ENCODE measurements at places on chromosomes 2 and 18.

DNA sequence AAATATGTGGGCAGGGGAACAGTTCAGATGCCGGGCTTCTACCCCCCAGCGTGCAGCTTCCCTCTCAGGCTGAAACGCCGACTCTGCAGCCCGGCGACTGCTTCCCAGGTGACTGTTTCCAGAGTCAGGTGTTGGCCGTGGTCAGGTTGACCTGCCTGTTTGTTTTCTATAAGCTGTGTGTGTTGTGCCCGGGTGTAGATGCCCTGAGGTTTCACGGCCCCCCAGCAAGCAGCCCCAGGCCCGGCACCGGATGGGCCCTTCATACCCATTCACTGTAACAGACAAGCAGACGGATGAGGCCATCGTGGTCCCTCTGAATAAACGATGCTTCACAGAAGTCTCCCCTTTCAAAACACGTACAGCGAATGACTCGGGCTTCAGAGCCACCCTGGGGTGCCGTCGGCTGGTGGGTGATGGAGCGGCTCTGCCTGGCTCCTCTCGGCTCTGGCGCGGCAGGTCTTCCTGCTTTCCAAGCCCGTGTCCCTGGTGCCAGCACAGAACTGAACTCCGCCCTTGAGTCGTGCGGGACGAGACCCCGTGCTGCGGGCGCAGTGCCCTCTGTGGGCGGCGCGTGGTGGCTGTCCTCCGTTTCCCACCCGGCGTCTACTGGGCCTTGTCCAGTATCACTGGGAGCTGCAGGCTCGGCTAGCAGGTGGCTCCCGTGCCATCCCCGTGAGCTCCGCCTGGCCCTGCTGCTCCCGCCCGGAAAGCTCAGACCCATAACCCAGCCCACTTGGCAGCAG, 15.0 kb upstream of the KCNG2 start:
- no peak for ATAC-seq

DNA sequence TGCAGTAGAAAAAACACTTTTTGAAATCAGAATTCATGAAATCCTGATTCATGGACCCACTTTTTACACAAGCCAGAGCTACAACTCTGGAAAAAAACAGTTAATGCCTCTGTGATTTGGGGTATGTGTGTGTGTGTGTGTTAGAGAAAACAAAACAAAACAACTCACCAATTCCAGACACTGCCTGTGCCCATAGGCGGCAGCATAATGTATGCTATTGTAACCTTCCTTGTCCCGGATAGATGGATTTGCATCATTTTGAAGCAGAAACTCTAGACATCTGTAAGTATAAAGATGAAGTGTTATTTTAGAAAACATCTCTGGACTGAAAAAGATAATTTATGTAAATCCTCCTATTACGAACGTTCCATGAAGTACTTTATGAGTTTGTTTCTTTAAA, 152.0 kb upstream of the PGAP1 start:
- no peak for ATAC-seq

- ATAC-seq = no peak
Observed at GRCh38 chr2:96527286-96528005, 9.1 kb upstream of the ARID5A start.

DNA sequence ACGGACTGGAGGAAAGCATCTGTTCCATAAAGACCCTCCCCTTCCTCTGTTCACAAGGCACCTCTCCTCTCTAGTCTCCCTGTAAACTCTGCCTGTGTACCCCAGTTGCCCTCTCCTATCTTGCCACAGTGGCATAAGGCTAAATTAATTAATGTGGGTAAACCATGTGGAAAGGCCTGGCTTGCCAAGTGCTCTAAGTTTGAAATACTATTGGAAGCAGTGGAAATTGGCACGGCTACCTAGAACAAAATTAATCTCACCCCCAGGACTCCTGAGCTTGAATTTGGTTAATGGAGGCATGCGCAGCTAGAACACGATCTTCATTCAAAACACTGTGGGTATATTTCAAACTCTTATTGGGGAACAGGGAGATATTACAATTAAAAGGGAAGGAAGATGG, 19.2 kb upstream of the SLC14A2 start:
- no peak for ATAC-seq

DNA sequence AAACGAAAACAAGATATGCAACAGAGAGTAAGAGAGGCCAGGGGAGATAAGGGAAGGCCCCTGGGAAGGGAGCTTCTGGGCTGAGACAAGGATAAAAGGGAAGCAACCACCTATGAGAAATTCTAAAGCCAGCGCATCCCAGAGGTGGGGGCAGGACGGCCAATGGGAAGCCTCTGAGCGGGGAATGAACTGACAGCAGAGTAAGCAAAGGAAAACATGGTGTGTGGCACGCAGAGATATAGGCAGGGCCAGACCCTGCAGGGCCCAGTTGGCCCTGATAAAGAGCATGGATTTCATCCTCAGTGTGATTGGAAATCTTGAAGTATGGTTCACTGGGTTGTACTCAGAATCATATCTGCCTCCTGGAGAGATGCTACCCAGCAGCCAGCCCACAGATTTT, 78.7 kb downstream of the IRS1 start:
- no peak for ATAC-seq

- peak; percentile 45 for ATAC-seq
Observed at GRCh38 chr2:212528106-212528856, 10.3 kb downstream of the ERBB4 start.

DNA sequence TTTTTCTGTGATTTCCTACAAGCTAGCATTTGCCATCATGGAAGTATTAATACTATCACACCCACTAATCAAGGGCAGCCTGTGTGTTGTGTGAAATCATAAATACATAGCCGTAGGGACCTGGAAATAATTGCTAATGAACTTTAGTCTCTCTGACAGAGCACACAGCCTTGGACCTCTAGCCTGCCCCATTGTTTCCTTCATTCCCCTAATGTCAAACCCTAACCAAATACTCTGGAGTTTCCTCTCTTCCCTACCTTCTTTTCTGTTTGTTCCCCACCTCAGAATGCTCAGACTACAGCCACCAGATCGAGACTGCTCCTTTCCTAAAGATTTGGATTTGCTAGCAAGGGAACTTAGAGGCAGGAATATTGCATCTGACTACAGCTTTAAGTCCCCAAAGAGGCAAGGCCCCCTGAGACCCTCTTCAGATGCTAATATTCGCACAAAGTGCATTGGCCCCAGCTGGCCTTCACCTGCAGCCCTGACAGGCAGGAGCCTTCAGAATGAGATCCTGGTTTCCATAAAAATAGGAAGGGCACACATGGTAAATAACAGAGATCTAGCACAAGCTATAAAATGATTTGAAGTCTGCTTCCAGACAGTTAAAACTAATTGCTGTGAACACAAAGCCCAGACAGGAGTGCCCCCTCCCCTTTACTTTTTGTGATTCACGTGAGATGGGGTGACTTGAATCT, 279.2 kb upstream of the DCC start:
- no peak for ATAC-seq

- ATAC-seq = no peak
Observed at GRCh38 chr18:77733292-77733903, 483.8 kb downstream of the GALR1 start.

- ATAC-seq = no peak
Observed at GRCh38 chr18:60601249-60601648, 228.7 kb upstream of the MC4R start.

- no peak for ATAC-seq
Observed at GRCh38 chr2:12896318-12896982, 179.7 kb downstream of the TRIB2 start.

DNA sequence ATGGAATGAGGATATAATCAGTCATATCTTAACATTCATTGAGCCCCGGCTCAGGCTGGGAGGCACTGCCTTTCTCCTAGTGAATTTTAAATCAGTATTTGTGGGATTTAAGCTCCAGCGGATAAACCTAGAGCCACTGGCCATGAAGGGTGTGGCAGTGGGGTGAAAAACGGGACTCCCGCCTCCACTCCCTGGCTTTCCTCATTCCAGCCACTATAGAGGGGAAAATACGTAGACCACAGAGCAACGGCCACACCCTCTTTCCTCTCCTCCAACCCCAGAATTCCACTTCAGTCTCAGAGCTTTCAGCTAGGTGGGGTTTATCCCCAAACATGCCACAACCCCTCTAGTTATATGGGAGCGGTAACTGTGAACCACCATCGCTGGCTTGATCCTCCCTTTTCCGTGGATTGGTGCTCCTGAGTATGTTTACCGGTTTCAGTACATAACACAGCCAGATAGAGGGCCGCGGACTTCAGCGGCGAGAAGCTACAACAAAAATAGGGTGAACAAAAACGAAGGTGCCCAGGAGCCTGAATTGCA, 70.6 kb upstream of the ITGB6 start:
- ATAC-seq = peak; percentile 6

DNA sequence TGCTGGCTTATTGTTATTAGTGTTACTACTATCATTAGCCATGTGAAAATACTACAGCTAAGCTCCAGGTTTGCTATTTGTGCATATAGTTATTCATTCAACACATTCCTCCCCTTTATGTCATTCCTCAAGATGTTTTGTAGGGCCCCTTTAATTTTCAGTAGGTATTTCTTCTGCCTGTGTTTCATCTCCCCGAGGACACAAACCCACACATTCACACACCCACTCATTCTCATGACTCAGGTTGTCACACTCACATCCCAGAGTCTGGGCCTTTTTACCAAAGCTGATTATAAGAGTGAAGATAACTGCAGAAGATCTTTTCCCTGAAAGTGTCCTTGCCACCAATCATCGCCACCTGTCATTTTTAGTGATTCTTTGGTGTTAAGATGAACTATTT, 68.6 kb upstream of the SPOPL start:
- no peak for ATAC-seq

DNA sequence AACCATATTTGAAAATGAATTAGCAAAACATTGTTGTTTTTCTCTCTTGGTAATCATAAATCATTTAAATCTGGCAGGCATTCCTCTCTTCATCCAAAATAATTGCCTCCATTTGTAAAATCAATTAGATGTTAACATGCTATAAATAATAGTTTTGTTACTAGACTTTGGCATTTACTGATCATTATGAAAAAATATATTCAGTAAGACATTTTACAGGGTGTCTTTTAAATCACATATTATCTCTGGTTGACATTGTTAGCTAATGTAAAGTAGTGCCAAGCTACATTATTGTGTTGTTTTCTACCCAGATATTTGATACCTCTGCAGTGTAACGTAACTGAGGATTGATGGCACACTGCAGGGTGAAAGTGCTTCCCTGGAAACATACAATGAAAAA, 31.8 kb upstream of the DLX1 start:
- ATAC-seq = no peak

DNA sequence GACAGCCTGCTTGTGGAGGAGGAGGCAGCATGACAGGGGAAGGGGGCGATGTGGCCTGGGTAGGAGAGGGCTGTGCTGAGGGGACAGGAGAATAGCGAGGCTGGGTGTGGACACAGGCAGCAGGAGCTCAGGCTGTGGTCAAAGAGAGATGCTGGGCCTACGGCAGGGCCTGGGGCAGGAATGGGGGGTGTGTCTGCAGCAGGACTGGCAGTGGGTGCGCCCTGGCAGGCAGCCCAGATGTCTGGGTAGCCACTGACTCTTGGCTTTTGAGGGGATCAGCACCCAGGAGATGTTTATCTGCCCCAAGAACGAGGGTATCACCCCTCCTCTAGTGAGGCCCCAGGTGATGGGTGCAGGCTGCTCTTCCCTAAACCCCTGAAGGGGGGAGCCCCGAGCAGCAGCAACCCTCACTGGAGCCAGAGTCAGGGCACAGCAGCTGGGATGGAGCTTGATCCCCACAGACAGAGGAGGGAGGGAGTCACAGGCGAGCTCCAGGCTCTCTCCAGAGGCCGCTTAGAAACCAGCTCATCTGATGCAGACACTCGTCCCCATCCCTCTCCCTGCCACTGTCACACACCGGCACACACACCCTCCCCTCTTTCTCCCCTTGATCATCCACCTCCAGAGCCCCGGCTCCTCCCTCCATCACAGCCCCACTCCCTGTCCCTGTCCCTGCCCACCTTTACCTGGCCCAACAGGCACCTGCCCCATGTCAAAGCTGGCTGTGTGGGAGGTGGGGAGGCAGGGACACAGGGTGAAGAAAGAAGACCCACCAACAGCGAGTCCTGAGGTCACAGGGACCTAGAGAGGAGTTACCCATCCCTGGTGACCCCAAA, 29.8 kb upstream of the TNS1 start:
- peak; percentile 20 for ATAC-seq

DNA sequence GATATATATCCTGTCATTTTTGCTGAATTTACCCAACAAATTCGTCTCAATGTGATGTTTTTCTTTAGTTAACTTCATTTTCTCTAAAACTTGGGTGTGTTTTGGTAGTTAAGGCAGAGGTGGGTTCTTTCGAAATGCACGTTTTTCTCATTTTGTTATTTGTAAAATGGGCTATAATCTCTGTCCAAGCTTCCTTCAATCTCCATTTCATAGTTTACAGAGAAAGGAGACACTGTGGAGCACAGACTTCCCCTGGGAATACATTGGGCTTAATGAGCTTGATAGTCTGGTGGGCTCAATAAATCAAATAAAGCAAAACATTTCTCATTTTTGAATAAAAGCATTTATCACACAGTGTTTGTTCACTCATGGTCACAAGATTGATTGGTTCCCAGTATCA, 145.1 kb downstream of the AGPS start:
- no peak for ATAC-seq

GRCh38 chr2:20877960-20878359, 55.1 kb upstream of the LDAH start:
- no peak for ATAC-seq

- ATAC-seq = no peak
Observed at GRCh38 chr2:215299337-215299859, 12.5 kb upstream of the ATIC start.

- ATAC-seq = no peak
Observed at GRCh38 chr2:33522576-33522975, 46.1 kb downstream of the RASGRP3 start.

DNA sequence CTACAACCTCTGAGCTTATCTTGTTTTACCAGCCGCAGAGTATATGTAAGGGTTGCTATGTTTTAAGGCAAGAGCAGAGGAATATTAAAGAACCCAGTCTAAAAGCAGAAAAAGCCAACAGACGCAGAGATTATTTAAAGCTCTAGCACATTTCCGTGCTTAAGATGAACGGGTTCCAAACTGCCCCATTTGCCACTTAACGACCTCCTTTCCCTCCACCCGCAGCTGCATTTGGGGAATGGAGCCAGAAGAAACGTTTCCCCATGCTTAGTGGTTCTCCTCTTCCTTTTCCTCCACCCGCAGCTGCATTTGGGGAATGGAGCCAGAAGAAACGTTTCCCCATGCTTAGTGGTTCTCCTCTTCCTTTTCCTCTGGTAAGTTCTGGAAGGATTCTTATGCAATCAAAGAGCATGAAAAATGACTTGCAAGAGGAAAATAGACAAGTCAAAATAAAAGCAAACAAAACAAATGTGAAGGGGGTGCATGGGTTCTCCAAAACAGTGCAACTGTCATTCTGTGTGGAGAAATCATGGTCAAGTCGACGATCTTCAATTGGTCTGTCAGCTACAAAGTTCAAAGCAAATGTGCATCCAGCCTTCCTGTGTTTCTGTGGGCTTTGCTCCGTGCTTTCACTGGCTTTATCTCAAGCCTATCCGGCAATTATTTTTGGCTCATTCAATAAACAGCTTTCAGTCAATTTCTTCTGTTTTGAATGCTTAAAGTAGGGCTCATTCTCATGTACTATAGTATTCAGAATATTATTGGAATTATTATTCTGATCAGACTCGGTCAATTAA, 57.8 kb downstream of the DIPK1C start:
- no peak for ATAC-seq

- ATAC-seq = peak; percentile 28
Observed at GRCh38 chr2:28801726-28802125, 8.9 kb upstream of the SPDYA start.

All from SK-N-SH treated with all-trans-retinoic acid at 6 μM for 48 hours (cell line).